ELR (cell line): ENCODE measurements at places on chromosomes 12 and 14.

- no peak for DNase-seq
Measured at GRCh38 chr14:69620981-69621380, 9.6 kb downstream of the SUSD6 start.

DNA sequence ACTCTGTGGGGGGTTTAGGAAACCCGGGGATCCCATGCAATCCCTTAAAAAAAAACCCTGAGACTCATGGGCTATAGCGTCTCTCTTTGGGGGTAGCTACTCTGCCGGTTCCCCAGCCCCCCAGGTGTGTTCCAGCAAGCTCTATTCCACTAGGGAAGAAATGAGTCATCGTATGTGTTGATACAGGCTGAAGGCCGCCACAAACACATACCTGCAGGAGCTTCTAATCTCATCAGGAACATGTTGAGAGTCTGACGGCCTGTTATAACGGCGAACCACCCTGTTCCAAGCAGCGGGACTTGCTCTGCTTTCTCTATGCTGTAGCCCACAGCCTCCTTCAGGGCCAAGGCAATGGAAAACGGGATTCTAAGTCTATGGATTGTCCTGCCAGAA, 977 bp upstream of the KRT5 start:
- peak; percentile 19 for DNase-seq

GRCh38 chr14:55850825-55851241, 267.4 kb upstream of the PELI2 start:
- DNase-seq, result peak; percentile 20

DNA sequence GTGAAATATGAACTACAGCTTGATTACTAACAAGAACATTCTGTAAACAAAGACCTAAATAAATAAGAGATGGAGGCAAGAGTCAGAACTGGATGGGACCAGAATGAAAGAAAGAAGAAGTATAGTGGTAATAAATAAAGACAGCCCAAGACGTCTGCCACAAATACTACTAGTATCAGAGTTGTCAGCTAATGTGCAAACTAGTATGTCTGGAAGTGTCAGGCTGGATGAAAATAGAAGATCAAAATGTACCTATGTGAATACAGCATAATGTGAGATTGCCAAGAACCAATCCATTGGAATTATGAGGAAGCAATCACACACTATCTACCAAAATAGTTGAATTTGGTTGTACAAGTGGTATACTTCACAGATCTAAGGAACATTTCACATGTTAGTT, 353.0 kb downstream of the BTG1 start:
- DNase-seq, result no peak

DNA sequence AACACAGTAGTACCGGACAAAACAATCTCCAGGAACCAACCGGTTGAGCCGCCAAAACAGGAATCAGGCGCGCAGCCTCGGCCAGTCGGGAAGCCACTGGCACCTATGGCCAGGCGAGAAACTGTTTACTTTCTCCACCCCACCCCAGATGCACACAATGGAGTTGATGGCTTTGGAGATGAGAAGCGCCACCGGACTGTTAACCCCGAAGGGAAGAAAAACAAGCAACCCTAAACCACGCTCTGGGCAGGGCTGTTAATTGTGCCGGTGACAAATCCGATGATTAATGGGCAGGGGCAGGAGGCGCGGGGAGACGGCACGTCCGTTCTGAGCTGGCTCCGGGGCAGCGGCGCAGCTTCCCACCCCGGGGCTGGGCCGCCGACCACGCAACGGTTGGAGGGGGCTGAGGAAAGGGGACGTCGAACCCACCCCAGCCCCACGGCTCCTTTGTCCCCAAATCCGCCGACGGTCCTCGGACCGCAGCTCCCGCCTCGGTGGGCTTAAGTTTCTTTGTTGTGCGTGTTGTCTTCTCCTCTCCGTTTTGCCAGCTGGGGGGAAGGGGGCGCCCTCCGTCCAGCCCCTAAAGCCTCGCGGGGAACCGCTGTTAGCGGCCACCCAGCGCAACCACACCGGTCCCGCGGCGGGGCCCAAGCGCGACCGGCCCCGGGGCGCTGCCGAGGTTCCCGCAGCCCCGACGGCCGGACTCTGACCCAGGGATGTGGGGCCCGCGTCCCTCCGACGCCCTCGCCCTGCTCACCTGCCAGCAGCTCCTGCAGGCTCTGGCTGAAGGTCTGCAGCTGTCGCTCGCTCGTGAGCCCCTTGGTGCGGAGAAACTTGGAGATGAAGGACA, 790 bp downstream of the BTG1 start:
- DNase-seq, result peak; percentile 81

DNA sequence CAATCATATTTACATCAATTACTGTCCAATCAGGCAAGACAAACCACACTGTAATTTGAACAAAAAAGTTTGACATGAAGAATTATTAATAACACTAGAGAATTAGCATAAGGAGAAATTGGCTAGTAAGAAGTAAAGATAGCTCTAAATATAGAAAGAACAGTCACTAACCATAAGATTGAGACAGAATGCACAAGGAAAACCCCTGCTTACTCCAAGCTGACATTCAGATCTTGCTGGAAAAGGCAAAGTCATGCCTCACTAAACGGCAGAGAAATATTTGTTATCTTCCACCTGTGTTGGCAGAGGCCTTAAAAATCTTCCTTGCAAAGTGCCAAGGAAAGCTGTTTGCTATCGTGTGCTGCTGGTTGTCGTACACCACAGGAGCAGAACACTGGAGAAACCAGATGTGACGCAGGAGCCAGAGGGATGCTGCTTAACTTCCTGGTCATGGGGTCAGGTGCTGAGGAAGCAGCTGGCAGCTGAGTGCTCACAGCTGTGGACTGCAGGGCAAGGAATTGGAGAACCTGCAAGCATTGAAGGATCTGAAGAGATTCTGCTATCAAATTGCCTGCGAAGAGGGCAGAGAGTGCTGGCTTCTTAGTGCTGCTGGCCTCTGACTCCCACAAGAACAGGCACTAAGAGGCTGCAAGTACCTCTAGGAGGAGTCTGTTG, 1323.3 kb downstream of the LRFN5 start:
- DNase-seq, result no peak

- DNase-seq, result no peak
Measured at GRCh38 chr14:30340495-30340894, 218.5 kb upstream of the G2E3 start.

GRCh38 chr14:78519863-78520262, 349.7 kb downstream of the NRXN3 start:
- peak; percentile 18 for DNase-seq

DNA sequence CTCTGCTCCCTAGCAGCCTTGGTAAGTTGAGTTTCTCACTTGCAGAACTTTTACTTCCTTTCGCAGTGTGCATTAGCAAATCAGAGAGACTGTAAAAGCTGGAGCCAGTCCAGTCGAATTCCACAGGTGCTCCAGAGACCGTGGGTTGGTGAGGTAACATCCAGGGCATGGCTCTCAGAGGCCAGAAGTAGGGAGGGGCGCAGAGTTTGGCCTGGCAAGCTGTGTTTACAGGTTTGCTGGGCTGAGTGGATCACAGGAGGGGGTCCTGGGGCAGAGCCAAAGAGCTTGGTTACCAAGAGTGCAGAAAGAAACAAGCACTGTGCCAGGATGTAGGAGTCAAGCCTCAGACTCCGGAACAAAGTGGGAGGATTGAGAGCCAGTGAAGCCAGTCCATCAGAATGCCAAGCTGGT, 10.2 kb upstream of the BHLHE41 start:
- no peak for DNase-seq

GRCh38 chr14:90820958-90821357, 4.7 kb upstream of the TTC7B start:
- peak; percentile 86 for DNase-seq

GRCh38 chr14:23380976-23381375, 4.1 kb downstream of the CMTM5 start:
- DNase-seq, result no peak

GRCh38 chr14:36001936-36002335, 174.6 kb downstream of the PTCSC3 start:
- no peak for DNase-seq

- no peak for DNase-seq
Measured at GRCh38 chr12:8011331-8011730, 21.2 kb upstream of the FOXJ2 start.

DNA sequence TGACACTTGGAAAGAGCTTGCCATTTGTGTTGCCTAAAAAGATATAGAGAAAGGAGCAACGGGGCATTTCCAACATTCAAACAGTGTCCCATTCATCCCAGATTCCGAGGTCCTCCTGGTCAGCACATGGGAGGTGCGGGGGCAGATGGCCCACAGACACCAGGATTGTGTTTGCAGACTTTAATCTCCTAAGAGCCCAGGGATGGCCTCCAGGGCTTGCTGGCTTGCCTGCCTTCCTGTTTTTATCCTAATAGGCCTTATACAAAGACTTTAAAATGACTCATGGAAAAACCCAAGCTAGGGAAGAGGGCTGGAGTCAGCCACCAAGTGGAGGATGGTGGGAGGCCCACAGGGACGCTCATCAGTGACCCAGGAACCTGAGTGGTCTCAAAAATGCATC, 21.5 kb upstream of the FAM181A start:
- DNase-seq, result peak; percentile 31

DNA sequence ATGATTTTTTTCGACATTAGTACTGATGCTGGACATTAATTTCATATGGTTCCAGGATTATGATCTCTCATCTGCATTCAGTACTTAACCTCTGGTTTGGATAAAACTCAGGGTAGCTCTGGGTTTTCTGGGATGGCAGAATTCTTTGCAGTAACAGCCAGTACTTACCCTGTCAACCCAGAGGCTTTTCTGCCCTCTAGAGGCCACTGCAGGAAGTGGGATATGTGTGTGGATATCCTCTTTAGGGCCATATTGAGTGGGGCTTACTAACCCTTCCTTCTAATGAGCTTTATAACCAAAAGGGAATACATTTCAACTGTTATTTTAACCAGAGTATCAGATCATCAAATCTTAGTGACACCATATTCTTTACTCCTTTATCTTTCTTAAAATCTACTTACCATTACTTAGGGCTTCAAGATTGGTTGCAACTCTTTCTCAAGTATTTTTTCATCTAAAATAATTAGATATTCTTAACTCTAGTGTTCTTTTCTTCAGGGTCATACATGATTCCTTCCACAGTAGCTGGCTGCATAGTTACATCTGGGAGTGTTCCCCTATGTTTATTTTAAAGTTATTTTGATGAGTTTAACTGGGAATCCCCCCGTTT, 488.0 kb upstream of the STXBP6 start:
- DNase-seq, result peak; percentile 1

- peak; percentile 7 for DNase-seq
Measured at GRCh38 chr12:48003226-48004052, 837 bp downstream of the COL2A1 start.

GRCh38 chr12:45234139-45234865, 18.4 kb downstream of the ANO6 start:
- peak; percentile 98 for DNase-seq

GRCh38 chr12:124824195-124824594, 39.5 kb downstream of the SCARB1 start:
- DNase-seq, result no peak

GRCh38 chr14:65934070-65934435, 521.5 kb downstream of the FUT8 start:
- no peak for DNase-seq

DNA sequence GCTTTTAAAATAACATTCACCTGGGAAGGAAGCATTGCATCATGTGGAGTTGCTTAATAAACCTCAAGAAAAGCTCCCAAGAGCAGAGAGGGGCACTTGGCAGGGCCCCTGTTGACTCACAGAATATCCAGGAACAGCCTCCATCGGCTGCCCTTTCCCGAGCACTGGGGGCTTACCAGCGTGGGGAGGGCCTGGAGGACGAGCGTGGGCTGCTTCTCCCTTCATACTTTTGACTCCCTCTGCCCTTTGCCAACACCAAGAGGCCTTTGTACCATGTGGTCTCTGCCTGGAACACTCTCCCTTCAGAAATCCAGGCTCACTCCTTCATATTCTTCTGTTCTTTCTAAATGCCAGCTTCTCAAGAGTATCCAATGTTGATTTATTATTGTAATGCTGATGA, 492.1 kb upstream of the TMEM132C start:
- no peak for DNase-seq

DNA sequence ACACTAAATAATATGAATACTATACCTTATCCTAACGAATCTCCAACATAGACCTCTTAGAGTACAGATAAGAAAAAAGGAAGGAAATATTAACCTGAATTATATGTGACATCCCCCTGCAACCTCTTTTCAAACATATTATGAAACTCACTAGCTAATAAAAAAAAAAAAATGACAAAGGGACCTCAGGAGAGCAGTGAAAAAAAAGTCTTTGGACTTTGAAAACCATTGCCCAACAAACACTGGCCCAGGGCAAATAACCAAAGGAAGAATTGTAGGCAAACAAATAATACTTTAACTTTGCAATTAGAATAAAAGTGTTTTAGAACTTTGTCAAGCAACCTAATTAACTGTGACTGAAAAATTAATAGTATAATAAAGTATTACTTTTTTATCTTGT, 7.7 kb downstream of the SOX5 start:
- no peak for DNase-seq

DNA sequence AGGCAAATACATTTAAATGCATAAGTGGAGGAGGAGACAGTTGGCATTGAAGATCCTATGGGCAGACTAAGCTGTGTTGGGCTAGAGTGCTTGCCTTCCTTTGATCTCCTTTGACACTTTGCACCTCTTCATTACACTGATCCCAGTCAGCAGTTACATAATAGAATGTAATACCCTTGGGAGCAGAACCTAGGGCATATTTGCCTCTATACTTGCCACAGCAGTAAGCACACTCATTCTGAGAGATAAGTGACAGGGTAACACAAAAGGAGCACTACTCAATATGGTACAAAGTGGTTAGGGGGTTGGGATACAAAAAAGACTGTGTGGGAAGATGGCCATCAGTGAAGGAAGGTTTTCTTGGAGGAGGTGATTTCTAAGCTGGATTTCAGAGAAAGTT, 9.0 kb downstream of the MARS1 start:
- DNase-seq, result no peak

- peak; percentile 24 for DNase-seq
Measured at GRCh38 chr12:132285991-132286681, 43.3 kb downstream of the GALNT9 start.

GRCh38 chr12:23640754-23641153, 308.7 kb downstream of the SOX5 start:
- no peak for DNase-seq

GRCh38 chr14:52922656-52923055, 28.2 kb downstream of the FERMT2 start:
- DNase-seq, result peak; percentile 78

DNA sequence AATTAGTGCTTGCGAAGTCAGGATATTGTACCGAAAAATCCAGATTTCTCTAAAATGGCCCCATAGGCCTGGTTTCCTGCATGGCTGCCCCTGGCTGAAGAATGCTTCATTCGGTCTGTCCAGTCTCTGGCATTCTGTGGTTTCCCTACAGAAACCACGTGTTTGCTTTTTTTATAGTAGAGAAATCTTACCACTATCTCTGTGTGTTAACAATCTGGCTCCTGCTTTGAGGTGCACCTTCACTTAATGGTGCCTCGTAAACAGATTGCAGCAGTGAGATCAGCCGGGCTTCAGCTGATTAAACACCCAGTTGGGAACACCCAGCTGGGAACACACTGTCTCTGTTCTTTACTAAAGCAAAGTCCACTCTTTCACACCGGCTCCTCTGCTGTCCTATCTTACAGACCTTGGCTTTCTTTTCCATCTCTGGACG, 6.7 kb upstream of the DNAAF2 start:
- peak; percentile 26 for DNase-seq

- DNase-seq, result no peak
Measured at GRCh38 chr12:111245701-111246476, 123.0 kb downstream of the PHETA1 start.

- DNase-seq, result no peak
Measured at GRCh38 chr12:24996102-24996797, 47.3 kb upstream of the BCAT1 start.
